ENCODE measurements at places on chromosomes 2 and 18. TPM values are rescaled to one million over a fixed set of nuclear protein-coding genes. Genes with fewer than 3 reads are reported as not detected.
A peak's percentile ranks its signal among the peaks of the same experiment; 100 is the strongest.

- peak; percentile 20 for DNase-seq
Observed at GRCh38 chr18:70469916-70470315, 181.1 kb downstream of the SOCS6 start.

- peak; percentile 45 for DNase-seq
Observed at GRCh38 chr2:47520825-47521665, 118.1 kb downstream of the MSH2 start.

DNA sequence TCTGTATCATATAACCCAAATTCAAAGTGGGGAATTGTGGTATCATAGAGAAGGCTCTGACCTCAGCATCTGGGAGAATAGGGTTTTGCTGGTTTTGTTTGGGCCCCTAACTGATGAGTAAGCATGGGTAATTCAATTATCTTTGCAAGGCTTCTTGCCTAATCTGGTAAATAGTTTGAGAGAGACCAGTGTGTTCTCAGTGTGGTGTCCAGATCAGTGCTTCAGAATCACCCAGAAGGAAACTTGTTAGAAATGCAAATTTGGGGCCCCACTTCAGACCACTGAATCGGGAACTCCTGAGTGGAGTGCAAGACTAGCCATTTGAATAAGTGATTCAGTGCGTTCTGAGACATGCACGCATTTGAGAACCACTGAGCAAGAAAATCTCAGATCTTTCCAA is 282.7 kb downstream of the EPHA4 start:
- DNase-seq = no peak

DNA sequence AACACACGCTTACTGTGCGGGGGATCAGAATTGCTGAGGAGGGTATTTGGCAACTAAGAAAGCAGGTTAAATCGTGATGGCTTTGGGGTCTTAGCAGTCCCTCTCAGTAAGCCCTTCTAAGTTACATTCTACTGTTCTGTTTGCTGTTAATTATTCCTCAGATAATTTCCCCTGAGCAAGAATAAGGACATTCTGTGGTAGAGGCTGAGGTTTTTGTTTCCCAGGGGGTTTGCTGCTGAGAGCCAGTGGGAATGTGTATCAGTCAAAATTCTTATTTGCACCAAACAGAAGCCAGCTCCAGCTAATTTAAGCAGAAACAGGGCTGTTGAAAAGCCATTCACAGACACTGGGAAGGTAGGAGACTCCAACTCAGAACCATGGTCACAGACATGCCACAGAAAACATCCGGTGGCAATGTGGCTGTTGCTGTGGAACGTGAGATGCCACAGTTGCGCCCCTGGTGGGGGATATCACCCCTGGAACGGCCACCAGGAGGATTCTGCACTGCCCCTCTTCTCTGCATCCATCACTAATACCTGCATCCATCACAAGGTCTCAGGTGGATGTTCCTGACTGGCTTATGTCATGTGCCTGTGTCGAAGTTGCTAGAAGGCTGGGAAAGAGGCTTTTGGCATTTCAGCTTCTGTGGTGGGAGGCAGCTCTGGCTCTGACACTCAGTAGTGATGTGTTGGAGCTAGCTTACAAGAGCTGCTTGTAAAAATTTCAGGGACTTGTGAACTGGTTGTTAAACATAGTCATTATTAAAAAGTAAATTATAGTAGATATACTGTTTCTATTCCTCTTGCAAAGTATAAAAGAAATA is 23.2 kb downstream of the SLC4A3 start:
- DNase-seq = no peak

DNA sequence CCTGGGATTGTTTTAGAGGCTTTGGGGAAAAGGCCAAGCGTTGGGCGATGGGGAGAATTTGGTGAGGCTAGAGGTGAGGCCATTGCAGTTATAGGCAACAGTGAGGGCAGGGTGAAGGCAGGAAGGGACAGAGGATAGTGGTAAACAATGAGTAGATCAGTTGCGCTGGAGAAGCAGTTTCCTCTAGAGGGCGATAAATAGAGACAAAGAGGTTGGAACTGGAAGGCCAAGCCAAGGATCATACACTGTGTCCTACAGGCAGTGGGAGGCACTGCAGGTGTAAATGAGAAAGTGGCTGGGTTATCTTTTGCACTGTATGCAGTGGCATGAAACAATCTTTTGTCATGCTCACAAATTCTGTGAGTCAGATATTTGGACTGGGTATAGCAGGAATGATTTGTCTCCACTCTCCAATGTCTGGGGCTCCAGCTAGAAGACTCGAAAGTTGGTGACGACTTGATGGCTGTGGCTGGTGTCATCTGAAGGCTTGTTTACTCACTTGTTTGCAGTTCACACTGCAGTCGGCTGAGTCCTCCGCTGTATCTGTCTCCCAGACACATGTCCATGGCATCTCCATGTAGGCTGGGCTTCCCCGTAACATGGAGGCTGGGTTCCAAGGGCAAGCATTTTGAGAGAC is 82.1 kb downstream of the TNP1 start:
- no peak for DNase-seq

GRCh38 chr2:162217598-162217997 is 25.6 kb downstream of the FAP start:
- DNase-seq = no peak

DNA sequence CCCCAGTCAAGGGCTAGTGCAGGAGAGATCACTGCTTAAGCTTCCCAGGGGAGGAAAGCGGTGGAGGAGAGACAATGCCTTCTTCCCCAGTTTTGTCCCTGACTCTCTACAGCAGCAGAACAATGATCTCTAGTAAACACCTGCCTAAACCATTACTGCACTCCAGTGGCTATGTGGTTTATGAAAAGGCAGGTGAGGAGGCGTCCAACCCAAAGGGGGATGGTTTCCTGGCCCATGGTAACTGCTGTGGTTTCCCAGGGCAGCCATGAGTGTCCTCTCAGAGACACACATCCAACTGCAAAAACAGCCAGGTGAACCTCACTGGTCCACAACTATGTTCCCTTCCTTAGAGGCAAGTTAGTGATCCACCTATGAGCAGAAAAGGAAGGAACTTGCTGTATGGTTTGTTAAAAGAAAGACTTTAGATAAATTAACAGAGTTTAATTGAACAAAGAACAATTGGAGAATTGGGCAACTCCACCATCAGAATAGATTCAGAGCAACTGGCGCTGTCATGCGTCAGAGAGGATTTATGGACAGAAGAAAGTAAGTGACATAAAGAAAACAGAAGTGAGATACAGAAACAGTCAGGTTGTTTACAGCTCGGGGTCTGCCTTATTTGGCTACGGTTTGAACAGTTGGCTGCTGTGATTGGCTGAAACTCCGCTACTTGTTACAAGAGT is 4.8 kb upstream of the TTC39C start:
- no peak for DNase-seq

GRCh38 chr2:218284106-218284811 is 8.0 kb downstream of the TMBIM1 start:
- peak; percentile 65 for DNase-seq

GRCh38 chr18:63975628-63976027 is 5.7 kb downstream of the SERPINB8 start:
- no peak for DNase-seq

DNA sequence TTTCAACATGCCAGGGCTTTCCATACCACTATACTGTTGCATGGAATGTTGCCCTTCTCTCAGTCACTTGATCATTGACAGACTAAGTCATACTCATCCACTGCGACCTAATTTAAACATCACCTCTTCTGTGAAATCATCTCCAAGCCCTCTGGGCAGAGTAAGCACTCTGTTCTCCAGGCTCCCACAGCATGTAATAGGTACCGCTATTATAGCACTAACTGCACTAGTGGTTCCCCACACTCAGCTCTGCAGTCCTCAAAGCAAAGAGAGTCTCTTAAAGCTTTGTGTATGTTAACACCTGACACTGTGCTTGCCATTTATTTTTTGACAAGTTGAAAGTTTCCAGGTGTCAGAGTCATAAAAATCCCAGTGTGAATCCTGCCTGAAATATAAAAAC is 947.2 kb downstream of the ERBB4 start:
- no peak for DNase-seq

GRCh38 chr18:46810481-46811000 is 53.7 kb upstream of the ST8SIA5 start:
- DNase-seq = no peak

GRCh38 chr18:23223641-23224040 is 88.4 kb downstream of the CABLES1 start:
- no peak for DNase-seq

DNA sequence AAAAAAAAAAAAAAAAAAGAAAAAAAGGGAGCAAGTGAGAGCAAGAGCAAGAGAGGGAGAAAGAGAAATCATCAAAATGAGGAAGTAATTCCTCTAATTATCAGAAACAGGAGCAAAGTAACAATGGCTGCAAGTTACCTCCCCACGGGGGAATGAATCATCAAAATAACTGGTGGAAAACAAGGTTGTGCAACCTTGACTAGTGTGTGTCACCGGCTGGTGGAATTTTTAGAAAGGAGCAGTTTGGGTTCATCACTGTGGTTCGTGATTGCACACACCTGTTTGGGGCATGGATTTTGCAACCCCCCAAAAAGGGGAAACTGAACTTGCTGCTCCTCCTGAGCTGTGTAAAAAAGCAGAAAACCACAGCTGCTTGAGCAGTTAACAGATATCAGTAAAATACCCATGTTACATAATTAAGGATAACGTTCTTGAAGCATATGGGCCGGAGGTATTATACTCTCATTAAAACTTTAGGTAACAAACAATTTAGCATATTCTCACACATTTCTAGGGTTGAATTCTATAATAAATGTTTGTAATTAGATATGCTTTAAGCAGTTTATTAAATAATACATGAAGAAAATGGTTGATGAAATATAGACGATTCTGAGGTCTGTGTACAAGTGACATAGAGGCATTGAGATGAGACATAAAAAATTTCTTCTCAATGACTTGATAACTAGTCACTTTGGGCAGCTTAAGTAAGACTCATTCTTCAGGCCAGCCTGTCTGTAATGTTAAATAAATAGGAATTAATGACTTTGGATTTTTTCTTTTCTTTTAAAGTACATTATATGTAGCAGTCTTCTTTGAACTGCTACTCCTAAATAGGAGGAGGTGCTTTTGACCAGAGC is 184.2 kb upstream of the ZEB2 start:
- DNase-seq = peak; percentile 24

- no peak for DNase-seq
Observed at GRCh38 chr2:54904836-54905235, 145.4 kb downstream of the RTN4 start.

- no peak for DNase-seq
Observed at GRCh38 chr2:33437815-33438214, 38.6 kb upstream of the RASGRP3 start.

CHST10 gene
- total RNA-seq = 14.5 TPM

GKN2 gene
- total RNA-seq = not detected

GKN1 gene
- total RNA-seq = not detected

CD8A gene
- total RNA-seq = 4.4 TPM

HOXD12 gene
- not detected for total RNA-seq

GCC2 gene
- total RNA-seq = 25.0 TPM

NEUROD1 gene
- total RNA-seq = not detected

FZD7 gene
- 12.2 TPM for total RNA-seq

CCDC102B gene
- total RNA-seq = 7.4 TPM
